Stimulated activated CD4-positive, alpha-beta T cell treated with anti-CD3 and anti-CD28 coated beads, Interleukin-1b, Interleukin-23, amount 100 ng/mL, for 48 hours (primary cell): ENCODE measurements at places on chromosomes 6 and 20.
A peak's percentile ranks its signal among the peaks of the same experiment; 100 is the strongest.

GRCh38 chr6:86938814-86939213 is 1.5 kb downstream of the HTR1E start:
- DNase-seq: no peak

DNA sequence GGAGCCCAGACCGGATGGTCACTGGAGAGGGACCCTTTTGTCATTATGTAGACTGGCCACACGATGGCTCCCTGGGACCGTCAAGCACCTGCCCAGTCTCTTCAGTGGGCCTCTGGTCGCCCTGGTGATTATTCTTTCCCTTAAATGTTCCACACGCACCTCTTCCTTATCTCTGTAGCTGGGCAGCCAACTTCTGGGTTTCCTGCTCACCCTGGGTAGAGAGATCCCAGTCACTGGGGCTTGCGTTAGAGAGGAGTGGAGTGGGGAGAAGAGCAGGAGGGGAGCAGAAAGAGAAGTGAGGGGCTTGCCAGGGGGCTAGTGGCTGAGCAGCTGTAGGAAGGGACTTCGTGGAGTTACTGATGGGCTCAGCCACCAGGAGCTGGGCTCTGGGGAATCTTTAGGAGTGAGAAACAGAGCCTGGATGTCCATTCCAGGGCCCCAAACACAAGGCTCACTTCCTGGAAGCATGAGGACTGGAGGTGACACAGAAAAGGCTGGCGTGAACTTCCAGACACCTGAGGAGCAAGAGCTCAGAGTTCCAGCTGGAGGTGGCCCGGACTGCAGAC is 150.1 kb downstream of the DHX35 start:
- DNase-seq: no peak

GRCh38 chr6:140360651-140361050 is 986.2 kb upstream of the CITED2 start:
- no peak for DNase-seq

- no peak for DNase-seq
Measured at GRCh38 chr20:14335052-14335451, 2.4 kb downstream of the FLRT3 start.

DNA sequence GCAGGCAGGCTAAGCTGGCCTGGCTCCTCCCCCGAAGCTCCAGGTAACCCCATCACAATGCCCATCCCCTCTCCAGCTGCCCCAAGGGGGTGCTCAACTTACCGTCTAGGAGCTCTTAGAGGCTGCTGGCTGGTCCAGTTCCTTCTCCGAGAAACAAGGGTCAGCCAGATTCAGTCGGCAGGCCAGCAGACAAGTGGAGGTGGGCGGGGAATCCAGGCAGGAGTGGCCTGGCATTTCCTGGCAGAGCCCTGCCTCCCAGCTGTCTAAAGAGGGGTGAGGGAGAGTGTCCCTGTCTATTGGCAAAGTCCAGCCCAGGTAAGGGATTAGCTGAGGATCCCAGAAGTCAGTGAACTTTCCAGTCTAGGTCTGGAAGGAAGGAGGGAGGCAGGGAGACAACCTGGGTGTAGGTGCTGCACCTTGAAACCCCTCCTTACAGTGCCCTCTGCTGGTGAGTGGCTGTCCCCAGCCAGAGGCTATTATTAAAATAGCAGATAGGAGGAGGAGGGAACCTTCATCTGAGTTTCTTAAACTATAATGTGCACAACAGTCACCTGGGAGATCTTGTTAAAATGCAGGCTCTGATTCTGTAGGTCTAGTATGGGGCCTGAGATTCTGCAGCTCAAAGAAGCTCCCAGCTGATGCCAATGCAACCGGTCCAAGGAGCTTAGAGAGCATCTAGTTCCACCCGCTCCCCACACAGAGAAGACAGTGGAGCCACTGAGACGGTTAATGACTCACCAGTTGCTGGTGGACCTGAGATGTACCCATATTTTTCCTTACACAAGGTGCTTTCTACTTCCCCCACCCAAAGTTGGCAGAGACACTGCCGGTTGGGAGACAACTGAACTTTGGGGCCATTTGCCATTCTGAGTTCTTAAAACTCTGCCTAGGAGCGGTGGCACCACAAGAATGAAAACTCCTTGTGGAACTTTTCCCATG is at the start of gene UNC5CL:
TSS of gene UNC5CL (minus strand) at position 162 of the 939 bp plus-strand sequence. CDS start 4,147 bp downstream, outside the sequence.
- peak; percentile 55 for DNase-seq

GRCh38 chr20:5657876-5658200 is 92.4 kb upstream of the SHLD1 start:
- DNase-seq: no peak

DNA sequence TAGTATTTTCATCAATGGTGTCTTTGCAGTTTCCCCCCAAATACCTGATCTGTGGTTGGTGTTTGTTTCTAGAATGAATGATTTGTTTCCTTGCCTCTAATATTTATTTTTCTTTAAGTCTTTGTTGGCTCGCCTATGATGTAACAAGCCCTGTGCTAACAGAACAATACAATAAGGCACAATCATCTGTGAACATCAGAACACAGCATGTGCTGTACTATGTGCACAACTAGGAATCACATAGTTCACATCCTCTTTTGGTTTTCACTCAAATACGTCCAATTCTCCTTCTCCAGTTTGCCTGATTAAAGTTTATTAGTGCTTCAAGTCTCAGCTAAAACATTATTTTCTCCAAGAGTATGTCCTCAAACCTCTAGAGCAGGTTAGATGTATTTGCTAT is 613.1 kb downstream of the EPHA7 start:
- DNase-seq: no peak

- no peak for DNase-seq
Measured at GRCh38 chr20:18031888-18032509, 25.7 kb downstream of the OVOL2 start.

- no peak for DNase-seq
Measured at GRCh38 chr6:7691675-7692452, 34.0 kb upstream of the BMP6 start.

GRCh38 chr20:56069016-56069415 is 63.7 kb upstream of the CBLN4 start:
- DNase-seq: no peak

GRCh38 chr6:158969148-158969547 is 30.9 kb downstream of the RSPH3 start:
- DNase-seq: no peak

GRCh38 chr20:39206899-39207564 is 244.9 kb downstream of the DHX35 start:
- DNase-seq: no peak

DNA sequence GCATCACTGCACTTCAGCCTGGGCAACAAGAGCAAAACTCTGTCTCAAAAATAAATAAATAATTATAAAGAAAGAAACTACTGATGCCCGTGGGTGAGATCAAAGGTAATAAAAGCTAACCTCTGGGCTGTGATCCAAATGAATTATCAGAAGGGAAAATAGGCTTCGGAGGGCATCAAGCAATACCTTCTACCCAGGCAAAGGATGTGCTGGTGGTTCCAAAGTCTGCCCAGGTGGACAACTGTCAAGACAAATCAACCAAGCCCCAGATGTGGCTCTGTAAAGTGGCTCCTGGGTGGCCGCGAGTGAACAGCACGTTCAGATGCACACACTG is 95.6 kb downstream of the SCML4 start:
- no peak for DNase-seq

DNA sequence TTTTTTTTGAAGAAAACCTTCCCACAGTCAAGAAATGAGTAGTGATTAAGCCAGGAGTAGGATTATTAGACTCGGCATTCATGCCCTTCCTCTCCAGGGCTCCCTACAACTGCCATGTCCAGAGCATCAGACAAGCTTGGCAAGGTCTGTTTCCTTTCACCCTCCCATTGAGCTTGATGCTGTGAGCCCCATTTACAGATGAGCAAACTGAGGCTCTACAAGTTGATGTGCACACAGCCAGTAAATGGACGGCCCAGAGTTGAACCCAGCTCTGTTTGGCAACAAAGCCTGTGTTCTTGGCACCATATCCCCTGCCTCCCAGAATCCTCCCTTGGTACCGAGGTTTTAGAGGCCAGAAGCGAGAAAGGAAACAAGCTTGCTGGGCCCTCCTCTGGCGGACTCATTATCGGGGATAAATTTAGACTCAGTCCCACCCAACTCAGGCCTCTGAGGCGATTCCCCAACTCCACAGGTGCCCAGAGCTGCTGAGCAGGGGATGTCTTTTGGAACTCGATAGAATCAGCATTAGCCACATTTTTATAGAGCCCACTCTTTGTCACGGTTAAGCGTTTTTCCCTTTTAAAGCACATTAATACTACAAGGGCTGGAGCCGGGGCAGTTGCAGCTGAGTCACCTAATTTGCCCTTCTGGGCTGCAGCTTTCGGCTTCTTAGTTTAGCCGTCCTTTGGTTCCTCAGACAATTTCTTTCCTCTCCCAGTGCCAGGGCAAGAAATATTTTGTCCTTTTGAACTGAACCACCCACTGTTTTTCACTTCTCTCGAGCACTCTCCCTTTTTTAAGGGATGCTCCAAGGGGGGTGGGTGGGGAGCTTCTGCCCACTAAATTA is 23.0 kb upstream of the NFATC2 start:
- no peak for DNase-seq

GRCh38 chr6:13488015-13488895 is 855 bp upstream of the GFOD1 start:
- DNase-seq: no peak

- no peak for DNase-seq
Measured at GRCh38 chr20:23856226-23856625, 23.3 kb downstream of the CST5 start.

- DNase-seq: no peak
Measured at GRCh38 chr6:25434921-25435320, 155.7 kb downstream of the CARMIL1 start.
